ENCODE measurements at places on chromosomes 6 and 20.

DNA sequence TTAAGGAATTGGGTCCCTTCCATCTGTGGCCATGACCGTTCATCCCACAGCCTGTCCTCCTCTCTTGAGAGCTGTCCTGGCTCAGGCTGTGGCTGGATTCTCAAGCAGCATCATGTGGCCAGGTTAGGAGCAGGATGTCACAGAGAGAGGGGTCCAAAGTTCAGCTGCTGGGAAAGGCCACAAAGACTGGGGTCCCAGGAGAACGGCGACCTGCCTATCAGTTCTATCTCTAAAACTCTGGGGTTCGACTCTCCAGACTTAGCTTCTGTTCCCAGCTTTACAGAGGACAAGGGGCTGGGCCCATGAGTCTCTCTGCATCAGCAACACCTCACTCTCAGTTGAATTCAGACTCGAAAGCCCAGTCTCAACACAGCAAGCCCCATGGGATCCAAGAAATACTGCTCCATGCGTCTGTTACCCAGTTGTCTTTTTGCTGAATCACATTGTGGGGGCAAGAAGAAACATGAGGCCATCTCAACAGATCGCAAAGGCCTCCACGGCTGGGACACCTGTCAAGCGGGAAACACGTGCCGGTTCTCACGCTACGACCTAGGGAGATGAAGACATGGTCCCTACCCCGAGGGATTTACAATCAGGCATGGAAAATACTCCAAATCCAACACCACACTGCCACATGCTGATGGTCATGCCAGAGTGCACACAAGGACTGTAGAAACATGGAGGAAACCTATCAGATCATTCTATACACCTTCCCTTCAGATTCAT is 95.4 kb downstream of the SLC22A23 start:
- peak; percentile 24 for DNase-seq

GRCh38 chr6:142872376-142872775 is 72.6 kb downstream of the HIVEP2 start:
- DNase-seq = no peak

DNA sequence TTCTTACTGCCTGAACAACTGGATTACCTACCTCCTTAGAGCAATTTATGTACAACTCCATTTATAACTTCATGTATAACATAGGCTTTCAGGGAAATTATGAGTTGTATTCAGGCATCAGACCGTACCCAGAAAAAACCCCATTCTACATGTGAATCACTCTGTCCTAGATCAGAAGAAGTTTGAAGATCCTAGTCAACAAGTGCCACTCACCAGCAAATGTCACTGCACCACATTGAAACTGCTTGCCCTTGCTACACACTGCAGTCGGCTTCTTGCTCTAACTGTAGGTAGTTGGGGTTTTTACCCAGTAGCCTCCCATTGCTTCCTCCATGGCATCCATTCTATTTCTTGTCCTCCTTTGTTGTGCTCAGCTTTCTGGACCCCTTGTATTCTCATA is 132.4 kb downstream of the DNAH8 start:
- no peak for DNase-seq

DNA sequence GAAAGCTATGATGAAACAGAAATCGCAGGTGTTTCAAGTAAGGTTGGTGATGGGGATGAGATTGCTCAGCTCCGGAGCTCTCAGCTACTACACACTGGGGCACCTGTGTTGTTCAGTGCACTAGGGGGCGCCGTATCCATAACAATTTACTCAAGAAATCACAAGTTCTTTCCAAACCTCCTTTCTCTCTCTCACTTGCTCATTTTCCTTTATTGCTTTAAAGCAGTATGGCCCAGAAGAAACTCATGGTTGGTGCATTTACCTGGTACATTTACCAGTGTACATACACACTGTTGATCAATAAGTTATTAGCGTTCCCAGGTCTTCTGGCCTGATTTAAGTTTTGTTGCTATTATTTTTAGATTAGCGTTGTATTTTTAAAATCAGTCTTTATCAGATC is 235.2 kb upstream of the TAB2 start:
- DNase-seq = peak; percentile 40

- no peak for DNase-seq
Measured at GRCh38 chr6:108673602-108674001, 112.9 kb downstream of the FOXO3 start.

- peak; percentile 30 for DNase-seq
Measured at GRCh38 chr20:11755071-11755841, 162.4 kb upstream of the BTBD3 start.

DNA sequence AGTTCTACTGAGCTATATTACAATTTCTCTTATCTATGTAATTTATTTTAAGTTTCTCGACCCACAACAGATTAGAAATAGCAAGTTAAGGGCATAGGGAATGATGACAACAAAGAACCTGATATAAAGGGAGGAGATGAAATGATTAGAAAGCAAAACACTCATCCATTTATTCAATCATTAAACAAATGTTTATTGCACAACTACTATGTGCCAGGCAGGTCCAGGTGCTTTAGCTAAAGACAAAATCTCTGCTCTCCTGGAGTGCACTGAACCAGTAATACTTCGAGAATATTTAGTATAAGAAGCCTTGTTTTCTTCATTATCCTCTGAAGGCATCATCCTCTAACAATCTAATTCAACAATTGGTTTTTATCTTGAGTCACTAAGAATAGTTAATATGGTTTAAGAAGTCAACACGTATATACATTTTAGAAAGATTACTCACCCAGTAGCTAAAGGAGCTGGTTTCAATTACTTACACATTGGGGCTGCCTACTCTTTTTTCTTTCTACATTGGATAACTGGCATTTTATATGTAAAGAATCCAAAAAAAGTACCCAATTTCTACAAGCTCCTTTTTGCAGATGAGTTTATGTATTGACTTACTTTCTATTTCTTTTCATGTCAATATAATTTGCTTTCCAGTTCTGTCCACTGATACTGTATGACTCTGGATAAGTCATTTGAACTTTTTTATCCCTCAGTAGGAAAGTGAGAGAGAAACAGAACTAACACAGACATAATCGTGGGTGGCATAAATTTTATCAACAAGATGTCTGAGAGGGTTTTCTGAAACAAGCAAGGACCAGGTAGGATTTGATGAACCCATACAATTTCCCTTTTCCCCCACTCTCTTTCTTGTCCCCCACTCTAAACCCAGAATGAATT is 312.6 kb downstream of the CLIC5 start:
- no peak for DNase-seq

DNA sequence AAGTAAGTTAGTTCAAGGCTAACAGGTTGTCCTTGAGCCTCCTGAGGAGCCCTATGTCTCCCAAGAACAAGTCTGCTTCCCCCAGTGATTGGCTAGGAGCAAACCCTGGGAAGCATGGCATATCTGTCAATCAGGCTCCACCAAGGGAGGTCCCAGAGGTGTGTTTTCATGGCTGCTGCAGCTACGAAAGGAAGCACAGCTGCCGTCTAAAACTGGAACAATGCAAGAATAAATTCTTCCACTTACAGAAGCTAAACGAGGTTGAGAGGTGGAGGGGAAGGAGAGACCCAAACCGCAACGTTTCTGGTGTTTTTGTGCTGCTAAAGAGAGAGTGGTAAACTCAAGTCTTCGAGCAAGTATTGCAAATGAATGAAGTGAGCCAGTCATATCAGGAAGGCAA is 4.9 kb upstream of the PTGIS start:
- no peak for DNase-seq

- no peak for DNase-seq
Measured at GRCh38 chr6:155270561-155271091, 6.8 kb downstream of the CLDN20 start.

DNA sequence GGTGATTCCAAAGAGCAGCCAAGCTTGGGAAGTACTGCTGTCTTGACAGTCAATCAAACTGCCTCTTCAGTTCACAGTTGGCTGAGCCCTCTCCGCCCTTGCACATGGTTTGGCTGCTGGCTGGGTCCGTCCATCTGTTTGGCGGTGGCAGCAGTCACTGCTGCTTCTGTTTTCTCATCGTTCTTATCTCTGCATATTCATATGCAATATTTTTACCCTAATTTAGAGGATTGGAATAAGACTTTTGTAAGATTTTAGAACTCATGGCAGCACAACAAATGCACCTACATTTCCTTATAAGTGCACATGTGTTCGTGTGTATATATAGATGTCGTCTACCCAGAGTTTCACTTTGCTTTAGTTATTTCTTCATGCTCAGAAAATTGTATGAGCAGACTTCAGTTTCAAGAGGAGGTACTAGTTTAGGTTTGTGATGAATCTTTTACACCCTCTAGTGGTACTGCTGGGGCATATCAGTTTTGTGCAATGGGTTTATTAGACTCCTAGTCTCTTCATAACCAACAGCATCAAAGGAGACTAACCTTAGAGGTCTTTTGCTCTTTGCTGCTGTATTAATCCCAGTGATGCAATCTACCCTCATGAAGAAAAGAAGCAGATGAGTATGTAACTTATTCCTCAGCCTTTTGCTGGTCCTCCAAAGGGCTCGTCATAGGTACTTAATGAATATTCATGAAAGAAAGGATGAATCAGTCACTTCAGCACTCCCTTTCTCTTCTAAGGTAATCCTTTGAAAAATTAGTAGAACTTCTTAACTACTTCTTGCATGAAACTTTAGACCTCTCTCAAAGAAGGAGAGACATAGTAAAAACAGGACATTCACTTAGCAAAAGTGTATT is 44.3 kb downstream of the KHDC1L start:
- peak; percentile 77 for DNase-seq

GRCh38 chr20:2151858-2152281 is 50.2 kb downstream of the STK35 start:
- no peak for DNase-seq

GRCh38 chr6:78693835-78694234 is 173.5 kb upstream of the IRAK1BP1 start:
- DNase-seq = no peak

DNA sequence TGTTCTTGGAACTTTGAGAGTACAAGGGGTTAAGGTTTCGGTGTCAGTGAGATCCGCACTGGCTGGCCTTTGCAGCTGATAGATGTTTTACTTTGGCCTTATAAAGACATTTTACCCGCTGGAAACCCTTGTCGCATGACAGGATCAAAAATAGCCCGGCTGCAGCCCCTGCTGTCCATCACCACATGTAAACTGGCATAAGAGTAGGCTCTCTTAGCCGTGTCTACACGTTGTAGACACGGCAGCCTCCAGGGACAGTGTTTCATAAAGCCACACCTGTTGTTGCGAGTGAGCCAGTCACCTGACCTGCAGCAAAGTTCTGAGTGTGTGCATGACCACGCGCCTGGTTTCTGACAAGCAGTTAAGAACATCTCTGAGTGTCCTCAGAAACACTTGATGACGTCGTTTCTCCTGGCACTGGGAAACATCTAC is 8.5 kb downstream of the RBM24 start:
- no peak for DNase-seq

DNA sequence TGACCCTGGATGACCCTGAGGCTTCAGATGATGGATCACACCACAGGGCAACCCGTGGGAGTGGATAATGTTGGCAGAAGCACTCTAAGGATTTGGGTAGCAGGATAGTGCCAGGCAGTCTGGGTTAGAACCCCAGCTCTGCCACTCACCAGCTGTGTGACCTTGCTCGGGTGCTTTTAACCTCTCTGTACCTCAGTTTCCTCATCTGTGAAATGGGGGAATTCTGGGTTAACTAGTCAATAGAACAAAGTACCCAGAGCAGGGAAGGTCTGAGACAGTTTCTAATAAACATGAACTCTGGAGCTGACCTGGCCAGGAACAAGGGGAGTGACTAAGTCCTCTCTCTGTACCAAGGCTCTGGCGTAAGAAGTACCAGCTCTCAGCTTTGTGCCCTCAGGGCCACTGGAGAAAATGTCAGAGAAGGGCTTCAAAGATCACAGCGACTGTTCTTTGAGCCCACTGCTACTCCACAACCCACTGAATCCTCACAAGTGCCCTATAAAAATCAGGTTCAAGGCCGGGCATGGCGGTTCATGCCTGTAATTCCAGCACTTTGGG is 14.7 kb upstream of the NOL4L start:
- no peak for DNase-seq

- no peak for DNase-seq
Measured at GRCh38 chr6:53165293-53165692, 16.7 kb upstream of the GCM1 start.

- no peak for DNase-seq
Measured at GRCh38 chr6:42932412-42932811, 3.1 kb downstream of the CNPY3 start.

GRCh38 chr6:110090876-110091275 is 88.6 kb downstream of the WASF1 start:
- DNase-seq = no peak

GRCh38 chr20:25006431-25007167 is 14.0 kb upstream of the APMAP start:
- no peak for DNase-seq

DNA sequence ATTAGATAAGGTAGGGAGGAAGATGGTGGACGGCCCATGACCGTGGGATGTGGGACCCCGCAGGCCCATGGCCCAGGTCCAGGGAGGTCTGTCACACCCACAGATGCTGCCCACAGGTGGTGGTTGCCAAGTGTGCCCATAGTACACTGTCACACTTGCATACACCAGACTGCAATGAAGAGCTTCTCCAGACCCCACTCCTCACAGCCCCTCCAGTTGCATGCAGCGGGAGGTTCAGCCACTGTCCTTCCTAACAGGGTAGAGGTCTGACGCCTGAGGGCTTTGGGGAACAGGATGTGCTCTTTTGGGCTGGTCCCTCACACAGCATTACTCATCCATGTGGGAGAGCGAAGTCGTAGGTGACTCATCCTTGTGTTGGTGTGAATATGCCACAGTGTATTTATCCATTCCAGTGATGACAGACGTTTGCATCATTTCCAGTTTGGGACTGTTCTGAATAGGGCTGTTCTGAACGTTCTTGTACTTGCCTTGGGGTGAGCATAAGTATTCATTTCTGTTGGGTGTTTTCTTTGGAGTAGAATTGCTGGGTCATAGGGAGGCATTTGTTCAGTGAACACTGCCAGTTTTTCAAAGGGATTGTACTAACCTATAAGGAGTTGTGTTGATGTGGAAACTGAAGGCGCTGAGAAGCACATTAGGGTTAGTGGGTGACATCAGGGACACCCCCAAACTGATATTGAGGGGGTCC is 10.1 kb upstream of the PYGB start:
- no peak for DNase-seq

GRCh38 chr6:127494240-127494767 is 24.8 kb downstream of the MTCL3 start:
- no peak for DNase-seq

DNA sequence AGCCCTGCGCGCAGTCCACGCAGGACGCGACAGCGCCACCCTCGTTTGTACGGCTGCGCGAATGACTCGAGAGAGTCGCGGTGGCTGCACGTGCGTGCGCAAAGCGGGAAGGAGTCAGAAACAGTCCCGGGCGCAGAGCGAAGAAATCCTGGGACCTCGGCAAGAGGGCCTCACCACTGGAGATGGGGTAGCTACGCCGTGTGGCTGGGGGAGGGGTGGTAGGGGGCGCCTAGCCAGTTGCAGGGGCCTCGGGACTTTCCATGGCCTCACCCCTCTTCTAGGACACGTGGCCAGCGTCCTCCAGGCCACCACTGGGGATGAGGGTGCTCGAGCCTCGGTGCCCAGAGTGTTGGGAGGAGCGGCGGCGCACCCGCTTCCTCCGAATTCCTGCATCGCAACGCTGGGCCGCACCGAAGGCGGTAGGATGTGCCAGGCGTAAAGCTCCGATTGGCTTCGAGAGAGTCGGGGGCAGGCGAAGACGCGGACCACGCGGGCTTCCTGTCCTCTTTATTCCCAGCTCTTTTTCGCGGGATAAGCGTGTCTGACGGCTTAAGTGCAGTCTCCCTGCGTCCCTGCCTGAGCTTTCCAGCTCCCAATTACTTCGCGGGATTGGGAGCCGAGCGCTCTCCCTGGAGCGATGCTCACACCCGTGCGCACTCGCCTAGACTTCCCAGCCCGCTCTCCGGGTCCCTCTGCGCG is 38.7 kb downstream of the NCR2 start:
- DNase-seq = no peak

Measured in NCI-H526 treated with DMSO at 0.1 percent for 48 hours (cell line).